Mammary epithelial cell (primary cell): ENCODE measurements at places on chromosomes 2 and 18. TPM values are rescaled to one million over a fixed set of nuclear protein-coding genes. Genes with fewer than 3 reads are reported as not detected.
A peak's percentile ranks its signal among the peaks of the same experiment; 100 is the strongest.

ALMS1 gene
- total RNA-seq = 22.8 TPM

DNA sequence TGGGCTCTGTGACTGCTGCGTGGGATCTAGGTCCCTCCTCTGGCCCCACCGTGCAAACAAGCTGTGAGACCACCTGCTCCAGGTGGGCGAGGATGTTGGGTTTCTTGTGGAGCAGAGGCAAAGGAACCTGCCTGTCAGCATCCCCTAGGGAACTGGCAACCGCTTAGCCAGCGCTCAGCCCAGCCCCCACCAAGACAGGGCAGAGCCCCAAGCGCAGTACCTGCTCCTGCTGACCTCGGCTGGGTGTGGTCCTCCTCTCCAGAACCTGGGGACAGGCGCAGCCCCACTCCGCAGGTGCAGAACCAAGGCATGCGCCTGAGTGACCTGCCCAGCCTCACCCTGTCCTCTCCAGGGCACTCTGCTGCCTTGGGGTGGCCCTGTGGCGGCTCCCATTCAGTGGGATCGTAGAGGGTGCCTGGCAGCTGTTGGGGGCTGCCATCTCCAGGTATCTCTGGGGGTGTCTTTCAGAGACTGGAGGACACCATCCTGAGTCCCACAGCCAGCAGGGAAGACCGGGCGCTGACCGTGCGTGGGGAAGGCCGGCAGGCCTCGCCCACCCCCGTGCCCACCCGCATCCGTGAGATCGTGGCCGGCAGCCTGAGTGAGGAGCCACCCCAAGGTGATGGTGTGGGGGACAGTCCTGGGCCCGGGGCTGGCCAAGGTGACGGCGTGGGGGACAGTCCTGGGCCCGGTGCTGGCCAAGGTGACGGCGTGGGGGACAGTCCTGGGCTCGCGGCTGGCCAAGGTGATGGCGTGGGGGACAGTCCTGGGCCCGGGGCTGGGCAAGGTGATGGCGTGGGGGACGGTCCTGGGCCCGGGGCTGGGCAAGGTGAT, 12.3 kb downstream of the CROCC2 start:
- no peak for DNase-seq

GRCh38 chr18:77359561-77360314, 110.1 kb downstream of the GALR1 start:
- DNase-seq = no peak

GRCh38 chr2:141392517-141393213, 738.2 kb downstream of the LRP1B start:
- no peak for DNase-seq

HOXD11 gene
- not detected in 2 replicates for total RNA-seq

STARD6 gene
- not detected for total RNA-seq

MOGAT1 gene
- total RNA-seq = not detected in 2 replicates

- no peak for DNase-seq
Measured at GRCh38 chr2:177902395-177903163, 170.0 kb downstream of the PDE11A start.

DNA sequence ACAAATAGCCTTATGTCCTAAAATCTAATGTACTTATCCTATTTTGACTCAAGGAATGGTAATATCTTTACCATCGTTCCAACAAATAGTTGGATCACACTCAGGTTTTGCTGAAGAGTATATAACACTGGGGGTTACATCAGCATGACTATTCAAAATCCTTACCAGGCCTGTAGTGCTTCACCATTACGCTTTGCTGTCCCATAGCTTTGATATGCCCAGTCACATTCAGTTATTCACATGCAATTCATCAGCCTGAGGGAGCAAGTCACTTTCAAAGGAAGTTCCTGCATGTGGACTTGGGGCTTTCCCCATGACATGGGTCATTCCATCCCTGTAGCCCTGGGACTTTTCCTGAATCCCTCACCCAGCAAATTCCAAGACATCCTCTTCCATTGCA, 39.6 kb downstream of the FTCDNL1 start:
- peak; percentile 4 for DNase-seq

CABYR gene
- total RNA-seq = 9.0 TPM

DNA sequence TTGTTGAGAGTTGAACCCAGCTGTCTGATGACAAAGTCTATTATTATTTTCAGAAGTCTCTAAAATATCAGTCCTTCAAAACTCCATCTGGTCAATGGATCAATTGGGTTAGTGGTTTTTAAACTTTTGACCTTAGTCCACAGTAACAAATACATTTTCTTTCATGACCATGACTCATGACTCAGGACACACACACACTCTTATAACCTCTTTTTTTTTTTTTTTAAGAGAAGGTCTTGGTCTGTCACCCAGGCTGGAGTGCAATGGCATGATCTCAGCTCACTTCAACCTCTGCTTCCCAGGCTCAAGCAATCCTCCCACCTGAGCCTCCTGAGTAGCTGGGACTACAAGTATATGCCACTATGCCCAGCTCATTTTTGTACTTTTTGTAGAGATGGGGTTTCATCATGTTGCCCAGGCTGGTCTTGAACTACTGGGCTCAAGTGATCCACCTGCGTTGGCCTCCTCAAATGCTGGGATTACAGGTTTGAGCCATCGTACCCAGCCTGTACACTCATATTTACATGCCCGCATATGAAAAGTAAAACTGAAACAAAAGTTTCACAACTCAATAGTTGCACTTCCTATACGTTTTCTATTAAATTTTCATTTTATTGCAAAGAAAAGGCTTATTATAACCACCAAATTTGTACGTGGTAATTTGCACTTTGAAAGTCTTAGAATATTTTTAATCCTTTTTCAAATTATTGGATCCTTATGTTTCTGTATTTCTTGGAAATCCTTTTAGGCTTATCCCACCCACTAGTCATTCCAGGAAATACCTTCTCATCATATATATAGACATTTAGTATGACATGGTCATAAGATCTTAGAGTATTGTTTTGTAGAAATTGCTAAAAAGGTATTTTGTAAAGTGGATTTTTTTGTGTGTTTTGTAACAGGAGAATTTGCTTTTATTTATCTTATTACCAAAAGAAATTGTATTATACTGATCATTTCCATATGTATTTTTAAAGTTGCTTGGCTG, 199.0 kb downstream of the LPIN1 start:
- DNase-seq = no peak

DNA sequence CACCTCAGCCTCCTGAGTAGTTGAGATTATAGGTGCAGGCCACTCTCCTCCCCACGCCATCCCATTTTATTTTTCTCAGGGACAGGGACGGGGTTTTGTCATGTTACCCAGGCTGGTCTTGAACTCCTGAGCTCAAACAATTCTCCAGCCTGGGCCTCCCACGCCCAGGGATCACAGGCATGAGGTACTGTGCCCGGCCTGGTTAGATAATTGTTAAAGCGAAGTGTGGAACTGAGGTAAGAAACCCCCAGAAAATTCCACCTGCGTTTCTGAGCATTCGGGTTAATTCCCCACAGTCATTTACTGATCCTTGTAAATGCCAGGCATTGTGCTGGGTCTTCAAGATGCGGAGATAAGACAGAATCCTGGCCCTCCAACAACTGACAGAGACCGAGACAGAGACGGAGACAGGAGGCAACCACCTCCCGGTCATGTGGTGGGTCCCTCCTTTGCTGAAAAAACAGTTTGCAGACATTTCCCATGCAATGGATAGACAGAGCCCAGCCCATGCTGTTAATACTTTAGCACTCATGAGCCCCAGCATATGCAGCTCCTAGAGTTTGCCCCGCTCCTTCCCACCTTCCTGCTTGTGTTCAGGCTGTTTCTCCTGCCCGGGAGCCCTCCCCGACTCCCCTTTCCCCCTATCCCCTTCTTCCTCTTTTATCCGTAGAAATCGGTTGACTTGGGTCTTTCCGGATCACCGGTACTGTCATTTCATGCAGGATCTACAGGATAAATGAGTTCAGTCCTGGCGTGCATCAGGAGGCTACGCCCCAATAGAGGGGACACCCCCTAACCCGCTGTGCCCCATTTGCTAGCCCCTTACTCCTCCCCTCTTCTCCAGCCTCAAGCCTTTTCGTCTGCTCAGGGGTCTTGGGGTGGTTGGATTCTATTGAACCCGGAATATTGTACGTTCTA, 1.6 kb upstream of the RHOB start:
- no peak for DNase-seq

CEP76 gene
- 7.5 TPM for total RNA-seq

DNA sequence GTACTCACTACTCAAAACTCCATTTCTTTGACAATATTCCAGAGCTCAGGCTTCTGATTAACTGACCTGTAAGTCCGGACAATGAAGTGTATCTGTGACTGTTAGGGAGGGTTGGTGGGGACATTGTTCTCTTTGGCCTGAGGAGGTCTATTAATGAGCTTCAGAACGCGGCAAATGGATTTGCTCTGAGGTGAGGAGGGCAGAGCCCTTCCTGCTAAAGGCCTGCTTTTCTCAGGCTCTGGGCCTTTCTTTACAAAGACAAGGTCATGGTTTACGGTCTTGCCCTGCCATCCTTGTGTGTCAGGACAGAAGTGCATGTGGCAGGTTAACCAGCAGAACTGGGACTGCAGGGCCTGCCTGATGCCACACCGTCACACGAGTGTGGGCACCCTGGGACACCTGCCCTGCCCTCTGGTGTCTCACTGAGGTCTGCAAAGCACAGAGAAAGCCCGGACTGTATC, 7.2 kb downstream of the ALKAL2 start:
- DNase-seq = no peak

ERICH2 gene
- 2.4 and 7.2 TPM in 2 replicates for total RNA-seq

TGFA gene
- total RNA-seq = 59.2 TPM

IL1R1 gene
- 4.7 and 7.7 TPM in 2 replicates for total RNA-seq

- DNase-seq = no peak
Measured at GRCh38 chr2:47301277-47301618, 101.7 kb upstream of the MSH2 start.

GRCh38 chr2:24262421-24262970, 87.6 kb downstream of the FAM228A start:
- DNase-seq = no peak

TBR1 gene
- total RNA-seq = under 0.01 TPM

- DNase-seq = no peak
Measured at GRCh38 chr2:21194858-21195271, 71.1 kb downstream of the TDRD15 start.

- peak; percentile 66 for DNase-seq
Measured at GRCh38 chr18:45690975-45691815, 32.8 kb upstream of the SLC14A1 start.

DNA sequence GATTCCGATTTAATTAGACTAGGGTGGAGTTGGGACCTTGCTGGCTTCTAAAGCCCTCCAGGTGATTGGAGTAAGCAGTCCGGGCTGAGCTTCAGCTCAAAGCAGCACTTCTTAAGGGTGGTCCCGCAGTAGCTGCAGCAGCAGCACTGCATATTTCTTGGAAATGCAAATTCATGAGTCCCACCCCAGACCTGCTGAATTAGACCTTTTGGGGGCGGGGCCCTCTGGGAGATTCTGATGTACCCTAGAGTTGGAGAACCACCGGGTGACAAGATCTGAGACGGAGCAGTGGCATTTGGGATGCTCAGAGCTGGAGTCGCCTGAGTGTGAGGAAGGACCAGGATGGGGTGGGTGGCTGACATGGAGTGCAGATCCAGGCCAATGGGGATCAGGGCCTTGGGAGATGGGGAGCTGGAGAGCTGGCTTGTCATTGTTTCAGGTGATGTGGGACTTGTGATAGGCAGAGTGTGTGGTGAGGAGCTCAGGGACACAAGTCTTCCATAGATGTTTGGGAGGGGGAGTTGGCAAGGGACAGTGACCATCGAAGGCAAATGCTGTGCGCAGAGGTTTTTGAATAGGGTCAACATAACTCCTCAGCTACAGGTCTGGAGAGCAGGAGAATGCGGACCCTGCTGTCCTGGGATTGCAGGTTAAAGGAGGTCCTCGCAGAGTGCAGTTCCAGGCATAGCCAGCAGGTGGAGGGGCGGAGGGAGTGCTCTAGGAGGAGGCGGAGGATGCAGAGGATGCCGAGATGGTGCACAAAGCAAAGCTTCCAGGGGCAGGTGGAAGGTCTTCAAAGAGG, 130.9 kb upstream of the RAB12 start:
- peak; percentile 29 for DNase-seq

DNA sequence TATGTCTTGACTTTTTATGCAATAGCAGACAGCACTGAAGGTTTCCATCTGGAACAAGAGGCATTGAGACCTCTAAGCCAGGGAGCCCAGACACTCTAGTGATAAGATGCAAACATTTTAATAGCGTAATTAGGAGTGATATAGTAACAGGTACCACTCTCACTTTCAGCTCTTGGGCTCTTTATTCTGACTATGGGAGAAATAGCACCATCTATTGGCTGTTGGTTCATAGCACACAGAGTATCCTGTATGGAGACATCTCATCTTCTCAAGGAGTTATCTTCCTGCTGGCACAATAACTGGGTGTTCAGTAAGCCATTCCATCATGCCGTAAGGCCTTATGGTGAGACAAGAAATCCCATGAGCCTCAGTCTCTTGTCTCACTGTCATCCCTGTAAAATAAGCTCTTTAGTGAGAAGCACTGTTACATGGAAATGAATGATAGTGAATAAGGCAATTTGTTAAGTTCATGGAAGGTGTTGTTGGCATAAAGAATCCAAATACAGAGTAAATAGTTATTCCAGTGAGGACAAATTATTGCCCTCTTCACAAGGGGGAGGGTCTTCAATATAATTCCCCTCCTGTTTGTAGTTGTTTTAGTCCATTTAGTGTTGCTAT, 48.3 kb downstream of the THUMPD2 start:
- no peak for DNase-seq

GRCh38 chr2:19272941-19273470, 85.4 kb downstream of the OSR1 start:
- no peak for DNase-seq

- no peak for DNase-seq
Measured at GRCh38 chr2:120893811-120894584, 158.3 kb downstream of the GLI2 start.

DNA sequence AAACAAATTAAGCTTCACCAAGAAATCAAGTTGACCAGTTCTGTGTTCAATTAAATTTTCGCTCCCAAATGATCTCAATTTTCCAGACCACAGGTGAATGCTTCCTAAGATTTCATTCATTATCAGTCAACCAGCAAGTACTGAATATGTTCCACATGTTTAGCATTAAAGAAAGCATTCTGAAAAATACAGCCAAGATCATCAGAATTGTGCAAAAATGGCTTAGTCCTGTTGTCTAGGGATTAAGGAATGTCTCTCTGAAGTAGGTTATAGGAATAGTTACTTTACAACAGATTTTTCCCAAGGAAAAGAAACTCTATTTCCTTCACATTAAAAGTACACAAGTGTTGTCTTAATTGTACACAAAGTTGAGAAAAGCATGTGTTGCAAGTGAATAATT, 69.2 kb downstream of the NRXN1 start:
- DNase-seq = no peak

ANKRD53 gene
- not detected in 2 replicates for total RNA-seq

CLHC1 gene
- 17.1 and 17.2 TPM in 2 replicates for total RNA-seq

GRCh38 chr2:240595381-240596079, 9.0 kb downstream of the CAPN10 start:
- DNase-seq = no peak

XRCC5 gene
- total RNA-seq = 191 TPM

- no peak for DNase-seq
Measured at GRCh38 chr18:617970-618504, 21.2 kb downstream of the CLUL1 start.

IRS1 gene
- 25.8 TPM for total RNA-seq

- no peak for DNase-seq
Measured at GRCh38 chr2:38254796-38255195, 122.3 kb downstream of the ATL2 start.
